Activated B cell treated with CpG ODN at 0.5 μM for 24 hours (primary cell): ENCODE measurements at places on chromosomes 5 and 9. TPM values are rescaled to one million over a fixed set of nuclear protein-coding genes. Genes with fewer than 3 reads are reported as not detected.

- DNase-seq: no peak
- no peaks in the 10 kb centered on the region for H3K27me3 ChIP-seq
- H3K36me3 ChIP-seq: peaks cover 28% of the 10 kb centered on the region
- peak overlapping the region; percentile 94 for H3K27ac ChIP-seq
- H3K4me1 ChIP-seq: peaks cover 21% of the 10 kb centered on the region
Measured at GRCh38 chr5:172959824-172960799, 888 bp downstream of the RPL26L1 start.

DNA sequence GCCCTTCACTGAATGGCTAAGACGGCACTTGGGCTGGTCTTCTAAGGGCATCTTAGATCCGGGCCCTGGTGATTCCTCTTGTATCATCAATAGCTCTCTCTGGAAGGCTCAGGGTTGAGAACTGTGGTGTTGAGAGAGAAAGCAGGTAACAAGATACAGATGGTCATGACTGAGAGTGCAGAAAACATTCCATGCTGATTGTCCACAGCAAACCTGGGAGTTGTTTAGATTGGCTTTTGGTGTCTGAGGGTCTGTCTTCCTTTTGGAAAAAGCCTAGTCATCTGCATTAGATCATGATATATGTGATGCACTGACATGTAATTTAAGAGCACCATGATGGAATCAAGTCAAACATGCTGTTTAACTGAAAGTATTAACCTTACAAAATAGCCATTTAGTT, 331.9 kb downstream of the ADAMTS6 start:
- H3K4me3 ChIP-seq: no peak overlapping the region
- no peak for DNase-seq
- no peak overlapping the region for H3K27ac ChIP-seq
- H3K4me1 ChIP-seq: no peaks in the 10 kb centered on the region

DNA sequence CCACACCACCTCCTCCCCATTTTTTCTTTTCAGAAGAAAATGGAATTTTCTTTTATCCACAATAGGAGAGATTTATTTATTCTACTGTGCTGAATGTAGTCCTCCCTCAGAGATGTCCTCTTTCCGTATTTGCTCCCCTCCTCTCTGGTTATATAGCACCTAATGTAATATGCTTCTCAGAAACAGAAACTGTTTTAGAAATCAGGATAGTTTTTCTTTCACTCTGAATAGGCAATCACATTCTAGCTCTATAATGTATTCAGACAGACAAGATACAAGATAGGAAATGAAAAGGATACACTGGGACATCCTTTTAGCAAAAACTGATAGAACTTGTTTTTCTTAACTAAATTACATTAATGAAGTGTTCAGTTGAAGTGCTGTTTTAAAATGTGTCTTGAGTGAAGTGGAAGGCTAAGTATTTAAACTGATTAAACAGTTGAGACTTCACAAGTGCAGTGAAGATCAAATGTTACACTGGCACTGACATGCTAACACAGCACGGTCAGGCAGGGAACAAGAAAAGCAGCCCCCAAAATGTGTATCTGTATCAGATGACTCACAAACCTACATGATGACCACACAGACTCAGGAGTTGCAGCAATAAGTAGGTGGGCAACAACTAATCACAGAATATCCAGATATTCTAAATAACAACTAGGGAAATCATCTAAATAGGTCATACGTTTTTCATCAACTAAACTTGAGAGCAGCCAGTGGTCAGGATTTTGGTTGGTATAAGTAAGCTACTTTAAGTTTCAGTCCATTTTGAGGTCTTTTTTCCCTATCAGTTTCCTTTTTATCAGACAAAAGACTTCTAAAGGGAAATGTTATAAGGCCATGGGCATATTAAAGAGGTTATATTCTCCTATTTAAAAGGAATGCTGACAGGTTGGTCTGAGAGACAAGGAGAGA, 260.4 kb downstream of the MLLT3 start:
- no peaks in the 10 kb centered on the region for H3K36me3 ChIP-seq
- no peaks in the 10 kb centered on the region for H3K27me3 ChIP-seq
- no peak overlapping the region for H3K4me3 ChIP-seq
- no peak overlapping the region for H3K27ac ChIP-seq

The SLC1A3 gene
- total RNA-seq: 0.44 and 0.82 TPM in 2 replicates

The YIPF5 gene
- total RNA-seq: 28.0 and 29.4 TPM in 2 replicates

The CYSRT1 gene
- total RNA-seq: 0.39 and 0.53 TPM in 2 replicates
